Testis (tissue), 5 donors: ENCODE measurements at places on chromosomes 1 and 21. TPM values are rescaled to one million over a fixed set of nuclear protein-coding genes. Genes with fewer than 3 reads are reported as not detected.

SAMSN1 gene
- total RNA-seq, result 0.71 TPM

RHBDL2 gene
- total RNA-seq, result 10.8 TPM

EPHB2 gene
- total RNA-seq, result 9.4 TPM

DNA sequence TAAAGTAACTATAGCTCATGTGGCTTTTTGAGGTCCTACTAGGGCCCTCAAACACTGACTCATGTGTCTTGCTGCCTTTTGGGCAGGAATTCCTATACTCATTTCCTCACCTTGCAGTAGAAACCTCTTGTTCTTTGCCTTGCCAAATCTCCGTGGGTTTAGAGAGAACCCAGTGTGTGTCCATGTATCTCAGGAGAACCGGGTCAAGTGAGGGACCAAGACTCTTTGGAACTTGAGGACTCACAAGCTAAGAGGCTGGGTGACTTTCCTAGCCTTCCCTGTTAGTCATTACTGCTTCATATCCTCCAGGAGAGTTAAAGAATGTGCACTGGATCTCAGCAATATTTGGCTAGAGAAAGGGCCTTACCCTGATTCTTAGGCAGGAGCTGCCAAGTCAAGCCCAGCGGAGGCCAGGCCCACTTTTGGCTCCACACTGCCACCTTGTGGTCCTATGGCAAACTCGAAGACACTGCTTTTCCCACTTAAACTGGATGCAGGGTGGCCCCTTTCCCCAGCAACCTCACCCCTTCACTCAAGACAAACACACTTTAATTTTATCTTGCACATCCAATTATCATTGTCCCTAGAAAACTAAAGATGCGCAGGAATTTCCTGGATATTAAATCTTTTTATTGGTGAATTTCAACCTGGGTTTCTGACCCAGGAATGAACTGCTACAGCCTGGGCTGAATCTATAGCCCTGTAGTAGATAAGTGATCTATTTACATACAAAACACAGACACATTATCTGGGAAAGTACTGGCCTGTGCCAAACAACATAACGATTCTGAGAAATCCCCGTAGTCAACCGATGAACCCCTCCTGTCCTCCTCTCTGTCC is 10.6 kb downstream of the AVPR1B start:
- H3K27me3 ChIP-seq, result no peaks in the 10 kb centered on the region
- no peak overlapping the region for H3K4me3 ChIP-seq
- no peaks in the 10 kb centered on the region for H3K4me1 ChIP-seq
- H3K36me3 ChIP-seq, result no peaks in the 10 kb centered on the region
- DNase-seq, result peak; percentile 88

CELA2B gene
- 3.7 TPM for total RNA-seq

DNA sequence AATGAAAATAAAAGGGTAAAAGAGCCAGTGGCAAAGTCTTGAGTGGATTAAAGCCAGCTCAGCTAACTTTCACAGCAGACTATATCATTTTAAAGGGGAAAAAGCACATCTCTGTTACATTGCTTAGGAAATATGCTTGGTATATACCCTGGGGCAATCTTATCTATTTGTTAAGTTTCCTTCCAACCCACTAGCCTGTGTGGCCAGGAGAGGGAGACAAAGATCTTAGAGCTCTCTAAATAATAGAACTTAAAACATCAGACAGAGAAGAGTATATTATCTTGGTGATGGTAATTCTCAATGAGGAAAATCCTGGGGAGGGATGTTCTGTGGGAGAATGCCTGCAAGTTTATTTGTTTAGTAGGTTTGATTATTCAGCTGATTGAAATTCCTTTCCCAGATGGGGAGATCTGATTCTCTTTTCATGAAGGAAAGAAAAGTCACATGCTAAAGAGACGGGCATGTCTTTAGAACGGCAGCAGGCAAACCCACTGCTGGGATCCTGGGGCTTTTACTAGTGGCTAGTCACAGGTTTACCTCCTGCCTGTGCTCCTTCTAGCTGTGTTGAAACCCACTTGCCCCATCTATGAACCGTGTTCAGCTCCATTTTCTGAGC is 3.6 kb downstream of the KCNE2 start:
- no peak overlapping the region for H3K4me3 ChIP-seq

DNA sequence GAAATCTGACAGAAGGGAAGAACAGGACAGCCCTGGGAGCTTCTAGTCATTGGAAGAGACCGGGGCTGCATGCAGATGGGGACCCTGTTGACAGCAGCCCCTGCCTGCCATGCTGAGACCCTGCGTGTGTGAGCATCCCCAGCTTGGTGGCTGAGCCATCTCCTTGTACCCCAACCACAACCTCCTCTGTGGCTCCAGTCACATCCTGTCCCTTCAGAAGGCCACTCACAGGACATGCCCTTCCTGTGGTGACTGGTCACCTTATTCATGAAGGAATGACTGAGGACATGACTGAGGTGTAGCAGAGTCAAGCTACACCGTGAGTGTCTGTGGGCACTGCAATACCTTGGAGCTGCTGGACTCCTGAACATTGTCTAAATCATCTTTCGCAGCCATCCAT is 141.8 kb upstream of the ERRFI1 start:
- no peak overlapping the region for H3K4me3 ChIP-seq
- H3K4me1 ChIP-seq, result peaks cover 10% of the 10 kb centered on the region
- no peaks in the 10 kb centered on the region for H3K36me3 ChIP-seq
- H3K27ac ChIP-seq, result no peak overlapping the region
